H7 (cell line): ENCODE measurements at places on chromosomes 3 and 15. TPM values are rescaled to one million over a fixed set of nuclear protein-coding genes. Genes with fewer than 3 reads are reported as not detected.

Gene CFAP100
- 0.24 and 1.5 TPM in 2 replicates for total RNA-seq

Gene FRMD5
- 2.4 and 6.5 TPM in 2 replicates for total RNA-seq

Gene MORC1
- total RNA-seq, result not detected in 2 replicates

Gene CRYGS
- 0.81 and 1.8 TPM in 2 replicates for total RNA-seq

Gene ALDH1L1
- total RNA-seq, result 0.15 and 0.28 TPM in 2 replicates
